Inflammatory macrophage treated with lipopolysaccharide for 1 hour (primary cell): ENCODE measurements at places on chromosomes 16 and 17.

DNA sequence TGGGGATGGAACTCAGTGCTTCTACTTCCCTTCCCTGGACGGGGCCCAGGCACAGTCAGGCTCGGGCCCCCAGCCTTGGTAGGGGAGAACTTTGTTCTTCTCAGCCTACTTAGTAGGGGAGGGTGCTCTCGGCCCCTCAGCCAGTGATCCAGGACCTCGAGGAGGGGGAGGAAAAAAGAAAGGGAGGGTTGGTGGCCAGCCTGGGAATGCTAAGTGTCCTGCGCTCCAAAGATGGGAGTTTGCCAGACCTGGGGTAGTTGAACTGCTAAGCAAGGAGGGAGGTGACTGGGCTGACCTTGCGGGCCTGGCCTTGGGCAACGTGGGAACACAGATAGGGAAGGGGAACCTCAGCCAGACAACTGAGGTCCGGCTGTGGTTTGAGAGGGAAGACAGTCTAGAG lies 12.2 kb downstream of the ADGRG1 start:
- DNase-seq = no peak

DNA sequence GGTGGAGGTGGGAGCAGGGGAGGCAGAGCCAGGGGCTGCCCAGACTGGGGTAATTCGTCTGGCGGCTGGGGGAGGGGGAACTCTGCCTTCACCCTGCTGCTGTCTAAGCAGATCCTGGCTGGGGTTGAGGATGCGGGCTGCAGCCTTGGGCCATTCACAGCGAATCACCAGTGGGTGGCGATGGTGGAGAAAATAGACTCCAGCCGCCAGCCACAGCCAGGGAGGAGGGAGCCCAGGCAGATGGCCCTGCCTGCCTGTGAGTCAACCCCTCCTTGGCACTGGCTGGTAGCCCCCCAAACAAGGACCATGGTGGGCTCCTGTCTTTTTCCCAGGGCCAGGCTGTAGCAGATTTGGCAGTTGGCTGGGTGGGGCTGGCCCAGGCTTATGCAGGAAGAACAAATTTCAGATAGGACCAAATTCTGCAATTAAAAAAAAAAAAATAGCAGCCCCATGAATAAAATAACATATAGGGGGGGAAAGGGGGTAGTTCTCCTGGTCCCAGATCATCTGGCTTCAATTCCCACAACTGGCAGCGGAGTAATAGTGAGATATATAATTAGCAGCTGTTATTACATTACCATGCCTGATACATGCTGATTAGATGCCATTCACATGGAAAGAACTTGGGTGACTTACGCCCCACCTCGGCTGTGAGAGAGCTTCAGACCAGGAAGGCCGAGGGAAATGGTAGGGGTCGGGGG lies 41.5 kb upstream of the CDH5 start:
- DNase-seq = no peak

GRCh38 chr17:45230410-45230786 lies 8.7 kb downstream of the FMNL1 start:
- DNase-seq = no peak

GRCh38 chr16:85626191-85626981 lies 13.3 kb downstream of the GSE1 start:
- no peak for DNase-seq

DNA sequence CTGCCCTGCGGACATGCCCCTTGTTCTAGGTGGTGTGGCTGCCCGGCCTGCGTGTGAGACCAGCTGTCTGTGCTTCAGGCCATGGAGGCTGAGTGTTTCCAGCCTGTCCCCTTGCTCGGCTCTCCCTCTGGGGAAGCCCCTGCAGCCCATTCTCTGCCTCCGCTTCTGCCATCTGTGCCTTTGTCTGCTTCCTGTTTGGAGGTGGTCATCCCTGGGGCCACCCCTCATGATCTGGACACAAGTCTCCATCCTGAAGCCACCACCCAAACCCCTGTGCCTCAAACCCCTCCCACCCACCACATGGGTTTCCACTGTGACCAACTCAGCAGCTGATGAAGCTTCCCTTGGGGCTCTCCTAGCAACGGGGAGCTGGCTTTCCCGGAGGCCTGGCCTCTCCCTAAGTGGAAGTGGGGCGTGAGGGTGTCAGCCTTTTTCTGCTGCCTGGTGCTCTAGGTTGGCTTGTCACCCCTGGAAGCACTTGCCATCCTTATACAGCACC lies 184.9 kb downstream of the SEC14L1 start:
- peak; percentile 63 for DNase-seq

GRCh38 chr17:15896834-15897233 lies 48.1 kb upstream of the ADORA2B start:
- DNase-seq = no peak

GRCh38 chr16:1789643-1790045 lies 3.9 kb downstream of the IGFALS start:
- DNase-seq = no peak

GRCh38 chr16:29756654-29757053 lies 10.9 kb upstream of the C16orf54 start:
- DNase-seq = no peak

GRCh38 chr16:68400924-68401460 lies 47.3 kb downstream of the SMPD3 start:
- DNase-seq = no peak

GRCh38 chr17:9226794-9227135 lies 205.5 kb downstream of the NTN1 start:
- no peak for DNase-seq

DNA sequence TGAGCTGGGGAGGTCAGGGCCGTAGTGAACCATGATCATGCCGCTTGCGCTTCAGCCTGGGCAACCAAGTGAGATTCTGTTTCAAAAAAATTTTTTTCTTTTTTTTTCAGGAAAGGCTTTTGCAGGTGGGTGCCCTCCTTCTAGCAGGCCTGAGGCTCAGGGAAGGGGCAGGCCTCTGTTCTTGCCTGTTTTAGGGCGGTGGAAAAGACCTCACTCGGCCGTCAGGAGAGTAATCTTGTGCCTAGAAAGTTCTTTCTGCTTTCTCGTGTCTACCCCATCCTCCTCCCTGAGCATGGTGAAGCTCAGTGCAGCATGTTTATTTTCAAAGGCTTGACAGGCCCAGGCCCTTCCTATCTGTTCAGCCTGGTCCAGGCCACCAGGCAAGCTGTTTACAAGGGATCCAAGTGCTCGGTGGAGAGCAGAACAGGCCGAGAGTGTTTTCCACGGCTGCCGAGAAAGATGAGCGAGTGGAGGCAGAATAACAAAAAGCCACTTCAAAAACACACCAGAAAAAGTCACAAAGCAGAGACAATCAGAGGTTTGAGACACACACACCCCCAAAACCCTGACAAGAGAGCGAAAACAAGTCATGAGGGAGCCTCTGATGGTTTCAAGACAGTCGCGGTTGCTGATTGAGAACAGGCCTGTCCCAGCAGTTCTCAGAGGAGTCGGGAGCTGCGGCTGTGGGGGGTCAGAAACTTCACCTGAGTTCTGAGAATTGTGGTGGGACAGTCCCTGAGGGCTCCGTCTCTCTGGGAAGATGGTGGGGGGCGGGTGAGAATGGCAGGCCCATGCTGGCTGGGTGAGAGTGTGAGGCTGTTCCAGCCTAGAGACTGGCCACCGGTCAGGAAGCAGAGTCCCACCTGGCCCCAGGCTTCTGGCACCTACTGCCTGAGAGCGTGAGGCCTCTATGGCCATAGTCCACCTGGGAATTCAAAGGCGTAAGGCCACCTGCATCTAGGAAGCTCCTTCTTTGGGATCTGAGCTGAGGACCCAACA lies 37.5 kb upstream of the CCR7 start:
- no peak for DNase-seq
